ENCODE measurements at places on chromosomes 6 and 20.

DNA sequence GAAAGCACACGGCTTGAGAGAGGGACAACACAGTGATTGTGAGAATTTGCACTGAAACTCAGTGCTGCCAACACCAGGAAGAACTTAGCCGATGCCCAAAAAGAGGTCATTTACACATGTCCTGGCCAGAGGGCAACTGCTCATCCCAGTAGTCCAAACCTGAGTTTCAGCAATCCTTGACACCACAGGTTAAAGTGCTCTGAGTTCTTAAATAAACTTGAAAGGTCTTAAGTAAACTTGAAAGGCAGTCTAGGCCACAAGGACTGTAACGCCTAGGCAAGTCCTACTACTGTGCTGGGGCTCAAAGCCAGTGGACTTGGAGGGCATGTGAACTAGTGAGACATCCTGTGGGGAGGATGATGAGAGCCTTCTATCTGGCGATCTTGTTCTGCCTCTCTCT, 14.1 kb downstream of the SNX14 start:
- DNase-seq = no peak

- DNase-seq = no peak
These were observed 26.1 kb downstream of the ZNF311 start for GRCh38 chr6:28978959-28979561.

DNA sequence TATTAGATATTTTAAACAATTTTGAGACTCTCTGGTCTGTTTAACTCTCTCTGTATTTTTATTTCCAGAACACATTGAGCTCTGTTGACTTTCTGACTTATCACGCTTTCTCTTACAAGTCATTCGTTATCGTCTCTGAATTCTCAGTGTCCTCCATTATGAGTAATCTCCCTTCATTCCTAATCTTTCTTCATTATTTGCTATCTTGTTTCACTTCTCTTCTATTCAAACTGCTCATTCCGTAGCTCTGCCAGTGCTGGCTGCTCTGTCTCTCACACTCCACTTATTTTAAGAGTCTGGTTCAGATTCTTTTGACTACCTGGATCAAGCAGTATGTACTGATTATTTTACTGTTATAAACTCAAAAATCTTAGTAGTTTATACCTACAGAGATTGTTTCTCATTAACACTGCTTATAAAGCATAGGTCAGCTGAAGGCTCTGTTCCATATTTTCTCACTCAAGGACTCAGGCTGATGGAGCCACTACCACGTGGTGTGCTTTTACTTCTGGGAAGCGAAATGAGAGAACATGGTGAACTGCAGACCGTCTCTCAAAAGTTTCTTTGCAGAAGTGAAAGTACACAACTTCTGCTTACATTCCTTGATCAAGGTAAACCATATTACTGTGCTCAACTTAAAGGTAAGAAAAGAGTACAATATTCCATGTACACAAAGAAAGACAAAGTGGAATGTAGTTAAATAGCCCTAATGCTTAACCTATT, 485.2 kb downstream of the GRIK2 start:
- DNase-seq = no peak

GRCh38 chr6:168706471-168707177, 265.6 kb downstream of the SMOC2 start:
- no peak for DNase-seq

DNA sequence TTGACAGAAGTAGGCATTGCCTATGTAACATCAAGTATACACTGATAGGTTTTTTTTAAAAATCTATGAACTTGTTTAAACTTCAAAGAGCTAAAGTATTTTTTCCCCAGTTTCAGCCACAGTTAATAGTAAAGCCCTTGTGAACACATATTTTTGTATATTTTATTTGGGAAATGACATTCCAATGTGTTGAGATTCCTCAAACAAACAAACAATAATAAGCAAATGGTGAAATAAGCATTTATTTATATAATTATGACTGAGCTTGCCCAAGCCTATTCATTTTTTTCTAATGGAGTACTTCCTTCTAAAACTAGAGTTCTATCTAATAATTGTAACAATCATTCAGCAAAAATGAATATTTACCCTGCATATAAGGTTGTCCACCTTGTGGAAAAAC, 12.5 kb downstream of the SYCP2 start:
- no peak for DNase-seq

DNA sequence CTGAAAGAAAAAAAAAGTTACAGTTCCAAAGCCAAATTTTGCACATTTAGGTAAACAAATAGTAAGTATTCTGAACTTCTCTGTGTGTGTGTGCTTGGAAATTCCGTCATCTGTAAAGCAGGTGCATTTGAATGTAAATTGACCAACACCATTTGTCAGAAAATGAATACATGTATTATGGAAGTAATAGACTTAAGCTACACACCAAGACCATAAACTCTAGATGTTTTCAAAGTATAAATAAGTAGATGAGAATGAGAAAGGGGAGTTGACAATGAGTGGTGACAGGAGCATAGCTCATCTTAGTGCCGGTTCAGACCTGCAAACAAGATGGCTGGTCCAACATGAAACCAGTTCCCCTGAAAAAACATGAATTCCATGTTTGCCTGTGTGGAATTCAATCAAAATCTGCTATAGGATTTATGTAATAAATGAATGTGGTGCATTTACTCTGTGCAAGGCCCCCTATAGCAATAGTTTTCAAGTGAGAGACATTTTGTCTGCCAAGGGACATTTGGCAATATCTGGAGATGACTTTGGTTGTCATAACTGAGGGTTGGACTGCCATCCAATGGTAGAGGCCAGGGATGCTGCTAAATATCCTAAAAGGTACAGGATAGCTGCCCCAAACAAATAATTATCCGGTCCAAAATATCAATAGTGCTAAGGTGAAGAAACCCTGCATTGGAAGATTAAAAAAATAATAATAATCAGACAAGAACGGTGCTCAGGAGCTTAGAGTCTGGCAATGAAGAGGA, 11.0 kb upstream of the FILIP1 start:
- DNase-seq = no peak
